ENCODE measurements at places on chromosomes 12 and 14. TPM values are rescaled to one million over a fixed set of nuclear protein-coding genes. Genes with fewer than 3 reads are reported as not detected.

- H3K27me3 ChIP-seq = no peaks in the 10 kb centered on the region
- DNase-seq = no peak
- no peaks in the 10 kb centered on the region for H3K4me1 ChIP-seq
- no peak overlapping the region for H3K4me3 ChIP-seq
- no peak overlapping the region for H3K27ac ChIP-seq
Observed at GRCh38 chr14:105818712-105819005, 292.3 kb downstream of the TMEM121 start.

ISM2 gene
- total RNA-seq = 0.05 TPM

GRCh38 chr12:56411781-56412639, 37.2 kb downstream of the TIMELESS start:
- no peak for DNase-seq
- H3K4me3 ChIP-seq = no peak overlapping the region
- H3K27ac ChIP-seq = no peak overlapping the region
- H3K27me3 ChIP-seq = no peaks in the 10 kb centered on the region
- H3K36me3 ChIP-seq = peaks cover 19% of the 10 kb centered on the region
- H3K4me1 ChIP-seq = no peaks in the 10 kb centered on the region

GRCh38 chr12:102441077-102441596, 39.2 kb downstream of the IGF1 start:
- H3K27ac ChIP-seq = no peak overlapping the region
- H3K36me3 ChIP-seq = no peaks in the 10 kb centered on the region
- no peak overlapping the region for H3K4me3 ChIP-seq

RD3L gene
- not detected for total RNA-seq

DNA sequence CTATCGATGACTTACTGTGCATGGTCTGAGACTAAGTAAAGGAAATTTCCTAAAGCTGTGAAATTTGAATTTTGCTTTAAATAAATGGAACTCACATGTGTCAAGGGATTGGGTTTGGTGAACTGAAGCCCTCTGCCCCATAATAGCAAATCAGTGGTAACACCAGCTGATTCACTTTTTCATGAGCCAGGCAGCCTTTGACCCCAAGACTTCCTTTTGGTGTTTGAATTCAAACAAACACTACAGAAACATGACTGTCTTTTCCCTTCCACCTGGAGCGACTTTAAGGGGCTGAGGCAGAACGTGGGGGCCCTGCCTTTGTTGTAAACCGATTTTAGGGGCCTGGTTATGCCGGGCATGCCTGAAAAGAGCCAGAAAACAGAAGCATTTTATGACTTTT, 28.8 kb downstream of the KCTD10 start:
- H3K27me3 ChIP-seq = no peaks in the 10 kb centered on the region
- peaks cover 48% of the 10 kb centered on the region for H3K36me3 ChIP-seq
- no peak for DNase-seq
- H3K4me1 ChIP-seq = no peaks in the 10 kb centered on the region
- H3K27ac ChIP-seq = no peak overlapping the region
- no peak overlapping the region for H3K4me3 ChIP-seq

DNA sequence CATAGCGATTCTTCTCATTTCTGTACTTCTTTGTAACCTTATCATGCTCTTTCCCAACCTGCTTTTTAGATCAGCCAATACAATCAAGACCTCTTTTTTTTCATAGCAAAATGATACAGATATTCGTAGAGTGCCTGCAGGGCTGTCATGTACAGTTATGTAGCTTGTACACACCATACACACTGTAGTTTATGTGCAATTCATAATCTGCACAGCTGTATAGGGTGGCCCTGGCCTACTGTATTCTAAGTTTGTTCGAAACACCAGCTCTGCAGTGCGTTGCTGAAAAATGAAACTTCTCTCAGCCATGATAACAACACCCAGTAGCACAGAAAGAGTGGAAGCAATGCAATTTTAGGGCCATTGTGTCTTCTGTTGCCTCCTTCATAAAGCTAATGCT, 15.7 kb upstream of the PALS1 start:
- peaks cover 2% of the 10 kb centered on the region for H3K4me1 ChIP-seq
- DNase-seq = no peak
- H3K27ac ChIP-seq = no peak overlapping the region
- H3K4me3 ChIP-seq = no peak overlapping the region
- H3K27me3 ChIP-seq = no peaks in the 10 kb centered on the region
